ENCODE measurements at places on chromosomes 1 and 21.
A peak's percentile ranks its signal among the peaks of the same experiment; 100 is the strongest.

GRCh38 chr21:38120984-38121855 lies 135.6 kb upstream of the KCNJ15 start:
- no peak for DNase-seq

DNA sequence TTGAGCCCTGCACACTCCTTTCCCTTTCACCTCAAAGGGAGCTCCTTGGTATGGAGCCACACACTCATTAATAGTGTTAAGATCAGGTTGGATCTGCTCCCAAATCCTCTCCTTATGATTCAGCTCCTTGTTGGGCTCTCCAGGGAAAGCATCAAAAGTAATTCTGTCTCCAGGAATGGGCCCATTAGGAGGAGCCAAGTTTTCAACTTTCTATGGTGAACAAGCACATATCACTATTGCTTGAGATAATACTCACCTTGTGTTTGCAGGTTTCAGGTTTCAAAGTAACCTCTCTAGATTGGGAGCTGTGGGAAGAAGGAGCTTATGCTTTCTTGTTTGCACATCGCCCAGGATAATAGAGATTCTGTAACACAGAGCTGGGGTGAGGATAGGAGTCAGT lies 164.8 kb downstream of the TNFSF18 start:
- DNase-seq, result no peak

- DNase-seq, result peak; percentile 84
Observed at GRCh38 chr1:23528250-23528978, 2.6 kb downstream of the E2F2 start.

GRCh38 chr1:234134878-234135277 lies 230.4 kb downstream of the SLC35F3 start:
- no peak for DNase-seq

GRCh38 chr1:213876531-213876930 lies 111.2 kb upstream of the PROX1 start:
- DNase-seq, result no peak

DNA sequence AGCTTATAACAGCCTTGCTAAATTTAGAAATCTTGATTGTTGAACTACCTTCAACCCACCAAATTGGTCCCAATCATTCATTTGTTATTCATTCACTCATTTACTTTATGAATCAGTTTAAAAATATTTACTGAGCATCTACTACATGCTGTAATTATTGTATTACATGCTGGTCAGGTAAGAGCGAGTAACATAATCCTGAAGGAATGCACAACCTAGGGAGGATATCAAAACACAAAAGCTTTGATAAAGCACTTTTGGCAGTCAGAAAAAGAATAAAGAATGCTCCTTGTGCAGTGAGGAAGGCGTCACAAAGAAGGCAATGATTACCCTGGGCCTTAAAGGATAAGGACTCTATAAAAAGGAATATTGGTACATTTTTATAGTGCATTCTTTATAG lies 518.9 kb upstream of the NR5A2 start:
- no peak for DNase-seq

GRCh38 chr1:23751050-23751814 lies 8.0 kb downstream of the ELOA start:
- no peak for DNase-seq

GRCh38 chr1:152188673-152189591 lies 29.9 kb upstream of the RPTN start:
- DNase-seq, result peak; percentile 83

DNA sequence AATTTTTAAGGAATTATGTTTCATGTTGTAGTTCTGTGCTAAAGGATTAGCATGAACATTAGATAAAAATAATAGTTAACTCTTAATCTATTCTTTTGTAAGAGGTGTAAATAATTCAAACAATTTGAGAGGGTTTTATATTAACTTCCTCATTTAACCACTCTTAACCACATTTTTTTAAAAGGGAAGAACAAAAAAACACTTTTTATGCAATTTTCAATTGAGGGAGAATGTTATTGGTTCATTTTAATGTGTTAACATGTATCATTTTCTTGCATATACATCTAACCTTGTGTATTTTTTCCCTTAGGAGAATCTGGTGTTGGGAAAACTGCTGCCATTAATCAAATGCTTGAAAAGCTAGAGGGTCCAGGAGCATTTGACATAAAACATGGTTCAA lies 169.0 kb downstream of the LBR start:
- no peak for DNase-seq

- no peak for DNase-seq
Observed at GRCh38 chr1:76687307-76688175, 179.7 kb upstream of the ST6GALNAC5 start.

DNA sequence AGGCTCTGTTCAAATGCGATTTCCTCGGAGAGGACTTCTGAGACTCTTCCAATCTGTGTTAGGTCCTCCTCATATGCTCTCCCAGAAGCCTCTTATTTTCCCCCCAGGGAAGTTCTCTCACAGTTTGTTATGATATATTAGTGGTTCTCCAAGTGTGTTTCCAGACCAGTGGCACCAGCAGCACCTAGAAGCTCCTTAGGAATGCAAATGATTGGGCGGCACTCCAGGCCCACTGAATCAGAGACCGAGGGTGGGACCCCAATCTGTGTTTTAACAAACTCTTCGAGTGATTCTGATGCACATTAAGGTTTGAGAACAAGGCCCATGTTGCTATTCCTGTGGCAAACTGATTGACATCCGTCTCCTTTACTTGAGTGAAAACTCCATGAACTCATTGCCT lies 63.0 kb downstream of the NMNAT2 start:
- DNase-seq, result no peak

GRCh38 chr21:35223480-35224156 lies 174.5 kb upstream of the RUNX1 start:
- no peak for DNase-seq

DNA sequence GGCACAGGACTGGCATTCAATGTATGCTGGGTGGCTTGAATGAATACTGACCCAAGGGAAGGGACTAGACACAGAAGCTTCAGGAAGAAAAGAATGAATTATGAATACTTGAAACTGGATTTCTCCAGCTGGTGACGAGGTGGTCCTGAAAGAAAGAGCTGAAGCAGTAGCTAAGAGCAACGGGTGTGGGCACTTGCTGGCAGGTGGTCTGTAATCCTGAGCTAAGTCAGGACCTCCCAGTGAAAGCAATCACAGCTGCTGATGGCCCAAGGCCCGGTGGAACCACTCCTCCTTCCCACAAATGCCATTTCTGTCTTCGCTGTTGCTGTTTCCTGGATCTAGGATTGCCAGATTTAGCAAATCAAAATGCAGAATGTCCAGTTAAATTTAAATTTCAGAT lies 47.0 kb downstream of the NEK2 start:
- DNase-seq, result no peak

DNA sequence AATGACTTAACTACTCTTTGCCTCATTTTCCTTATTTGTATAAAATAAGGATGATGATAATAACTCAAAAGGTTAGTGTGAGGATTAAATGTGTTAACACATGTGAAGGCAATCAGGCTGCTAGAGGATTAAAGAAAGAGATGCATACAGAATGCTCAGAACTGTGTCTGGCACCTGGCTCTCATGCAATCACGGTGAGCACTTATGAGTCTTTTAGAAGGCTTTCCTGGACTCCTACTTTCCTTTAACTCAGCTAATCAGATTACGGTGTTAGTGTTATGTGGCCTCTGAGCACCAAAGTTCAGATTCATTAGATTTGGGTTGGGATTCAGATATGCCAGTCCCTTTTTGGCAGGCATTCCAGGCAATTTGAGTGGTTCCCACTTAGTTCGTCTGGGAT lies 311.6 kb upstream of the USP24 start:
- no peak for DNase-seq

DNA sequence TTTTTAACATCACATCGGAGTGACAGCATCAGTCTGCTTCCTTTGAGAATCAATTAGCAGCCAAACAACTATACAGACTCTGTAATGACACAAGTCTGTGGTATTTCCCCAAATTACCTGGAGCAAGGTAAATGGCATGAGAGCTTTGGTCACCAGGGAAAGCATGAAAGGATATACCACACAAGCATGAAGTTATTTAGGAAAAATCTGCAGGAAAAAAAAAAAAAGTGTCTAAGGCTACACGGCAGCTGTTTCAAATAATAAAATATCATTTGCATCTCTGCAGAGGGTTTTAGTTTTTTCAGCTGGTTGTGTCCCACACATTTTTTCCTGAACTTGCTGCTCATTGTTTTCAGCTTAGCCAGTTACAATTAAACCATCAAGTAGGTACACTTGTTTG lies 234.7 kb downstream of the TTLL7 start:
- DNase-seq, result no peak

GRCh38 chr1:160590488-160590887 lies 11.2 kb upstream of the CD84 start:
- no peak for DNase-seq

DNA sequence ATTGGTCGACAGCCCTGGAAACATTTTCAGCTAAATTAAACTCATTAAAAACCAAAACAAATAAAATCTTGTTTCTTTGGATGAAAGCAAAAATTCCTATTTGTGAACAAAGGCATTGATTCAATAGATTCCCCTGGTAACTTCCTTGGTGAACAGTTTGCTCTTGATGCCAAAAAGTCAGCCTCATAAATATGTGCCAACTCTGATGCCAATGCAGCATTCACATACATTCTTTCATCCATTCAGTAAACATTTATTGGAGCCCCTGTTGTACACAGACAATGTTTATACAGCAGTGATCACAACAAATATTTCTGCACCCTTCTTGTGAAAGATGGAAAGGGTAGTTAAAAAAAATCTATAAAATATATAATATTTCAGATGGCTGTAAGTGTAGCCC lies 107.8 kb downstream of the PLD5 start:
- no peak for DNase-seq

- peak; percentile 69 for DNase-seq
Observed at GRCh38 chr21:46459356-46460112, 843 bp downstream of the DIP2A start.

GRCh38 chr1:8263791-8264190 lies 54.1 kb upstream of the SLC45A1 start:
- DNase-seq, result no peak

DNA sequence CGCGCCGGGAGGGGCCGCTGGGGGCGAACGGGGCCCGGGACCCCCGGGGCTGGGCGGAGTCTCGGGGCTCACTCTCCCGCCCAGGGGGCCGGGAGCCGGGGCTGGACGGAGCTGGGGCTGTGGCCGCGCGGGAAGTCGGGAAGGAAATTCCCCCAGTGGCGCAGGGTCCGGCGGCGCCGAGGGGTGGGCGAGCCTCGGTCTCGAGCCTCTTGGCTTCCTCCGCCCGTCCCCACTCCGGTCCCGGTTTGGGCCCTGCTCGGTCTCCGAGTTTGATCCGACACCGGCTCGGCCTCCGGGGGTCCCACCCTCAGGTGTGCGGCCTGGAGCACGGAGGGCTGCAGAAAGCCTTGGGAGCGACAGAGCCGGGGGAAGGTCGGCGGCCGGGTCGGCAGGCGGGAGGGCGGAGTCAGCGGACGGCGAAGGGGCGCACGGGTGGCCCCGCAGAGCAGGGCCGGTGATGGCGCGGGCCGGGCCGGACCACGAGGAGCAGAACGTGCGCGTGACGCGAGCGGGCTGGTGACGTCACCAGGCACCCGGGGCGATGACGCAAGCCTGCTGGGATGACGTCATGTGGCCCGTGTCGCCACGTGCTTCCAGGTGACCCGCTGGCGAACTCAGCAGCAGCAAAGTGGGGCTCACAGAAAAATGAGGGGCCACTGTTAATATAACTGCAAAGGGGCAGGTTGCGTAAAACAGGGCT lies 610 bp upstream of the HES4 start:
- DNase-seq, result peak; percentile 86

DNA sequence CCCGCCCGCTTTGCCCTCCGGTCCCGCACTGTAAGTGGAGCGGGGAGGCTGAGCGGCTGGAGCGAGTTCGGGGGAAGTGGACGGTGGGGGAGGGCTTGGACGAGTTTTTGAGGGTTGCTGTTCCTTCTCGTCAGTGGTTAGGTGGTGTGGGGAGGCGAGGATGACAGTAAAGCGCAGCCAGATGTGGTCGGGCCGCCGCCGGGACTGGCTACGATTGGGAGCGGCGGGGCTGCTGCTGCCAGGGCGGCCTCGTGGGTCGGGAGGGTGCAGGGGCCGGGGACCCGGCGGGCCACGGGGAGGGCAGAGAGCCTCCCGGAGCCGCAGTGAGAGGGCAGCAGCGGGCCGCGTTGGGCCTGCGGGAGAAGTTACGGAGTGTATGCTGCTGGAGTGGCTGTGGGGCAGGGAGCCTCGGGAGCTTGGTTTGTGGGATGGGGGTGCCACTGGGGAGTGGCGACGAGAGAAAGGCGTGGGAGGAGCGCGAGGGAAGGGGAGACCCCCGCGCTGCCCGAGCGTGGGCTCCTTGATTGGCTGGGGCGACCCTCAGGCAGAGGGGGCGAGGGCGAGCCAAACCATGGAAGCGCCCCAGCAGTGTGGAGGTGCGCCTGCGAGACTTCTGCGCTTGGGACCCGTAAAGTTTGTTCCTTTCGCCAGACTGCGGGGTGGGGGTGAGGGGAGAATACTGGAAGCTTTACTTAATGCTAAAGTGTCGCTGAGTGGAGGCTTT lies 2.1 kb downstream of the ADGRL2 start:
- peak; percentile 87 for DNase-seq

DNA sequence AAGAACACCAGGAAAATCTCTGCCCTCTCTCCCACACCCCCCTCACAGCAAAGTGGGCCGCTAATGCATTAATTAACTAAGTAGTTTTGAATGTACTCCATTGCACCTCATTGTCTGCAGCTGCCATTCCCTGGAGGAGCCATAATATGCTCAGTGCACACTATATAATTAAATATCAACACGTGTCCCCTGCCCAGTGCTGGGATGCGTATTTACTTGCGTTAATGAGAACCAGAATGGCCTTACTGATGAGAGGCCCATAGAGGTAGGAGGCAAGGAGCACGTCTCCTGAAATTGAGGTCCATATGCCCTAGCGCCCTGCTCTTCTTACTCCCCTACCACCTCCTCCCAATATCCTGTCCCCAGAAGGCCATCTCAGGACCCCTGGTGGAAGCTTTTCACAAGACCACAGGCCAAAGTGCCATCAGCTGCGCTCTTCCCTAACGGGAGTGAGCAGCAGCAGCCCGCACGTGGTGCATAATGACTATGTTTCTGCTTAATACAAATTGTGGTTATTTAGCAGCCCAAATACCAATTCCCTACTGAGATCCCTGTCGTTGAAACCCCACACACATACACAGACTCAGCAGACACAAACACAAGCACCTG lies 76.8 kb downstream of the PLXNA2 start:
- no peak for DNase-seq

GRCh38 chr21:34612056-34612455 lies 2.9 kb downstream of the RCAN1 start:
- no peak for DNase-seq

GRCh38 chr1:103517380-103518047 lies 8.0 kb upstream of the RNPC3 start:
- no peak for DNase-seq

GRCh38 chr1:159915571-159916241 lies 9.6 kb downstream of the TAGLN2 start:
- DNase-seq, result no peak

GRCh38 chr1:181630838-181631237 lies 147.5 kb downstream of the CACNA1E start:
- no peak for DNase-seq
